T-cell (primary cell): ENCODE measurements at places on chromosomes 4 and X.

- H3K27me3 ChIP-seq = peaks cover 3% of the 10 kb centered on the region
- H3K27ac ChIP-seq = no peak overlapping the region
- no peaks in the 10 kb centered on the region for H3K36me3 ChIP-seq
Measured at GRCh38 chrX:16946971-16947562, 609 bp downstream of the REPS2 start.

DNA sequence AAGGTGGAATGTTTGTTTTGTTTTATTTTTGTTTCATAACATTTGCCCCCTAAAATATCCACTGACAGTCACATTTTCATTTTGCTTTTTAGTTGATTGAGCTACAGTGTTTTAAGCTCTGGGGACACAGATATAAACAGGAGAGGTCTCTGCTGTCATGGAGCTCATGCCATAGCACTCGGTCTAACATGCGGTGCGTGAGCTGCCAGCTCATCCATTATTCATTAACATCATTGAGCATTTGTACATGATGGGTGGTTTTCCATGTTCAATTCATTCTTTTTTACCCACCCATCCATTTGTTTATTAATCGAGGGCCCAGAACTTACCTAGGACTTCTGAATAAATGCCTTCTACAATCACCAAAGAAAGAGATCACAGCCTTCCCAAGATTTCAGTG, 150.1 kb upstream of the SFRP2 start:
- H3K36me3 ChIP-seq = no peaks in the 10 kb centered on the region
- no peaks in the 10 kb centered on the region for H3K27me3 ChIP-seq
- H3K4me1 ChIP-seq = no peaks in the 10 kb centered on the region

DNA sequence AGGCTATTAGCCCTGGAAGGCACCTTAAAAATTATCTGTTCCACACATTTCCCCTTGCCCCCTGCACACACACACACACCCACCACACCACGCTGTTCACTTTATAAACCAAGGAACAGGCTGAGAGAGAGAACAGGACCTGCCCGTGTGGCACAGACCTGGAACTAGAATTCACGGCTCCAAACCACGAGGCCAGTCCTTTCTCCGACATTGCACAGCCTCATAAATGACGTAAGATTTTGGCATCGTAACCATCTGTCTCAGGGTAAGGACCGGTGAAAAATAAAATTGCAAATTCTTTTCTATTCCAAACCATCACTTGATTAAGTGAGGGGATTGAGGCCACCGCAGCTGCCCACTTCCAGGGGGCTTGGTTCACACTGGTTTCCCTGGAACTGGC, 330.3 kb downstream of the BCOR start:
- no peaks in the 10 kb centered on the region for H3K36me3 ChIP-seq
- H3K27me3 ChIP-seq = no peaks in the 10 kb centered on the region
- H3K4me3 ChIP-seq = no peak overlapping the region
- no peak overlapping the region for H3K27ac ChIP-seq
- DNase-seq = no peak

GRCh38 chr4:5828005-5828391, 64.9 kb downstream of the CRMP1 start:
- H3K4me3 ChIP-seq = no peak overlapping the region
- no peaks in the 10 kb centered on the region for H3K27me3 ChIP-seq
- no peaks in the 10 kb centered on the region for H3K36me3 ChIP-seq
- DNase-seq = no peak
- H3K4me1 ChIP-seq = no peaks in the 10 kb centered on the region

DNA sequence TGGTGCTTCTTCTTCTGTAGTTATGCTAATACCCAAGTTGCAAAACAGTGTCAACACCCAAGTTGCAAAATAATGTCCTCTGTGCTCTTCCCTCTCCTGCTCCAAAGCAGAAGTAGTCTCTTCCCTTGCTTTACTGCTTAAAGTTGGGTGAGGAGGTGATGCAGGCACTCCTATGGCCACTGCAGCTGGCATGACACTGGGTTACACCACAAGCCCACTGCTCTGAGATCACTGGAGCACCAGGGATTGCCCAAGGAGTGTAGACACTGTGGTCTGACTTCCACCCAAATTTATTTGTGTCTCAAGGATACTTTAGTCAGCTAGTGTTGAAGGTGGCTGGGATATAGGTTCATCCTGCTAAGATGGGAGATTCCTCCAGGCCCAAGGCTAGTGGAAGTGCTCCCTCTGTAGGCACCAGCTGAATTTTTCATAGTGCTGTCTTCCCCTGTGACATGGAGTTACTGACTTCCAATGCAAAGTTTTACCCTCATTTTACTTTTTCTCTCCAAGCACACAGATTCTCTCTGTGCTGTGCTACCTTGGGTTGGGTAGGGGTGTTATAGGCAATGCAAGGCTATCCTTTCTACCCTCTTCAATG, 196.2 kb upstream of the TENT5D start:
- no peak for DNase-seq
- no peak overlapping the region for H3K27ac ChIP-seq
- no peaks in the 10 kb centered on the region for H3K4me1 ChIP-seq
- H3K36me3 ChIP-seq = no peaks in the 10 kb centered on the region

- no peaks in the 10 kb centered on the region for H3K4me1 ChIP-seq
- no peak for DNase-seq
- H3K27me3 ChIP-seq = peaks cover 11% of the 10 kb centered on the region
- no peak overlapping the region for H3K4me3 ChIP-seq
Measured at GRCh38 chr4:25299476-25300203, 12.9 kb upstream of the ZCCHC4 start.

DNA sequence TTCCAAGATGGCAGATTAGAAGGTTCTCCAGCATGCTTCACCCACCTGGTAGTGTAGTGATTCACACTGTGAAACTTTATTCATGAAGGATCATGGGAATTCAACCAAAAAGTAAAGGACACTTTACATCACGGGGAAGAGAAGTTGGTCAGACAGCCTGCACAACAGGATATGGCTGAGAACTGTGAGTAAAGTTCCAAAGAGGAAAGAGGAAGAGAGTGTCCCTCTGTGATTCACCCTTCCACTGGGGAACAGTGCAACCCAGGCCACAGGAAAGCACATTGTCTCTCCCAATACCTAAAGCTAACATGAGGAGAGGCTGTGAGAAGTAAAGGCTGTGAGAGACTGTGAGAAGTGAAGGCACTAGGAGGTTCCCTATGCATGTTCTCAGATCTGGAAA, 137.2 kb downstream of the STPG2 start:
- no peak overlapping the region for H3K27ac ChIP-seq
- H3K4me3 ChIP-seq = no peak overlapping the region
- H3K36me3 ChIP-seq = no peaks in the 10 kb centered on the region
- H3K27me3 ChIP-seq = no peaks in the 10 kb centered on the region
- DNase-seq = no peak

- no peak overlapping the region for H3K27ac ChIP-seq
- peak overlapping the region; percentile 76 for H3K4me3 ChIP-seq
- no peak for DNase-seq
- H3K4me1 ChIP-seq = peaks cover 9% of the 10 kb centered on the region
- peaks cover 5% of the 10 kb centered on the region for H3K27me3 ChIP-seq
- H3K36me3 ChIP-seq = no peaks in the 10 kb centered on the region
Measured at GRCh38 chrX:67545036-67545821, 1.4 kb downstream of the AR start.

DNA sequence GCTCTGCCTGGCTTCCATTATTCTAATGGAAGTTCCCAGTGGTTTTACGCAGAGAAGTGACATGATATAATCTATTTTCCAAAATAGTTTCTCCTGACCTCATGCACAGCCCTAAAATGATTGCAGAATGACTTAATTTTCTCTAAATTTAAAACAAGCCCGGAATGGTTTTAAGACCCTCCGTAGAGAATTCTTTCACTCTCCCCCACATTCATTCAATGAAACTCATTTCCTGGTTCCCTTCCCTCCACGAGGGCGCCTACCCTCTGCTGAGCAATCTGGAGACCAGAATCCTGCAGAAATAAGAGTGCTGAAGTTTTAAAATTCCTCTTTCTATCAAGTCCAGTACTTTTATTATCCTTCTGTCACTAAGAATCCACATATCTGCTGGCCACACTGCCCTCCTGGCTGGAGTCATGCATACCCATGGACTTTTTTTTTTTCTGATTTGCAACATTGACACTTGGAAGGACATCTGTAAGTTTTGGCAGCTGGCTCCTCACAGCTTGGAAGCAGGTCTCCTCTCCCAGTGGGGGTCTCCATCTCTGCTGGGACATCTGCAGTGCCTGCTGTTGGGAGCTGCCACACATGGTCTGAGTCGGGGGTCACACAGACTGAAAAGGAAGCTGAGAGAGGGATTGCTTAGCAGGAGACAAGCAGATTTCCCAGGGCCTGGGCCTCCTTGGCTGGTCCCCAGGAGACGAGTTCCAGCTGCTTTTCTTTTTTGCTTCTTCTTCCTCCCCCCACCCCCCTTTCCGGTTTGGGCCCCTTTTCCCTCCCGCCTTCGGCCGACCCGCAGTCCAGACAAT, 86.1 kb downstream of the SOWAHB start:
- no peak for DNase-seq
- no peaks in the 10 kb centered on the region for H3K27me3 ChIP-seq
- H3K4me3 ChIP-seq = no peak overlapping the region
- H3K36me3 ChIP-seq = no peaks in the 10 kb centered on the region

GRCh38 chr4:84948056-84948455, 18.4 kb downstream of the WDFY3 start:
- no peaks in the 10 kb centered on the region for H3K4me1 ChIP-seq
- H3K36me3 ChIP-seq = no peaks in the 10 kb centered on the region
- no peak for DNase-seq
- no peak overlapping the region for H3K27ac ChIP-seq
- H3K4me3 ChIP-seq = no peak overlapping the region
- no peaks in the 10 kb centered on the region for H3K27me3 ChIP-seq
